ENCODE measurements at places on chromosomes 5 and 9. TPM values are rescaled to one million over a fixed set of nuclear protein-coding genes. Genes with fewer than 3 reads are reported as not detected.

DNA sequence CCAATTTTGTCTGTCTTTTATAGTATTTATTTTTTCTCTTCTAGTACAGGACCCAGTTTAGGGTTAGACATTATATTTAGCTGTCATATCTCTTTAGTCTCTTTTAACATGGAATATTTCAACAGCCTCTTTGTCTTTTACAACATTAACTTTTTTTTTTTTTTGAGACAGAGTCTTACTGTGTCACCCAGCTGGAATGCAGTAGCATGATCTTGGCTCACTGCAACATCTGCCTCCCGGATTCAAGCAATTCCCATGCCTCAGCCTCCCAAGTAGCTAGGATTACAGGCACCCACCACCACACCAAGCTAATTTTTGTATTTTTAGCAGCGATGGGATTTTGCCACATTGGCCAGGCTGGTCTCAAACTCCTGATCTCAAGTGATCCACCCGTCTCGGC is 90.1 kb downstream of the ADAMTS6 start:
- DNase-seq: no peak

GRCh38 chr5:75108931-75109596 is 56.7 kb upstream of the GCNT4 start:
- DNase-seq: no peak

DNA sequence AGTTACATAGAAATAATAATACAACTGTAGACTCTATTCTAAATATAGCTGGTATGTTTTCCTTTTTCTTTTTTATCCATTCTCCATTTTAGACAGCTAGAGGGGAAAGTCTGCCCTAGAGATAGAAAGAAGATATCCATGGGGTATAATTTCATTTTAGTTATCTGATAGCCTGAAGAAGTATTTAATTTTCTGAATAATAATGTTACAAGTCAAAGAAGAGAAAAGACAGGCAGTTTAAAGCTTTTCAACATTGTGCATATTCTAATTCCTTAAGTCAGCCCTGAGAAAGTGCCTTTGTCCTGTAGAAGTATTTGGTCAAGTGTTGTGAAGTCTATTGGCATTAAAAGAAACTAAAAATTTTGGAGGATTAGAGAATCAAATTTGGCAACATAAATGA is 2.5 kb upstream of the VCAN start:
- DNase-seq: no peak

- DNase-seq: no peak
Measured at GRCh38 chr9:2180154-2180553, 165.0 kb downstream of the SMARCA2 start.

DNA sequence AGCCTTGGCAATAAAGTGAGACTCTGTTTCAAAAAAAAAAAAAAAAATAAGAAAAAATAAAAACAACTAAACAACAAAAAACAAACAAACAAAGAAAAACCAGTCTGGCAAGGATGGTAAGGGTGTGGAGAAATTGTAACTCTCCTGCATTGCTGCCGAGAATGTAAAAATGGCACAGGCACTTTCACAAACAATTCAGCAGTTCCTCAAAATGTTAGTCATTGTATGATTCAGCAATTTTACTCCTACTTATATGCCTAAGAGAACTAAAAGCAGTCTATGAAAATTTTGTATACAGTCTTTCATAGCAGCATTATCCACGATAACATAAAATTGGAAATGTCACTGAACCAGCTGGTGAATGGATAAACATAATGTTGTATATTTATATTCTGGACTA is 280.4 kb downstream of the CDH9 start:
- no peak for DNase-seq

DNA sequence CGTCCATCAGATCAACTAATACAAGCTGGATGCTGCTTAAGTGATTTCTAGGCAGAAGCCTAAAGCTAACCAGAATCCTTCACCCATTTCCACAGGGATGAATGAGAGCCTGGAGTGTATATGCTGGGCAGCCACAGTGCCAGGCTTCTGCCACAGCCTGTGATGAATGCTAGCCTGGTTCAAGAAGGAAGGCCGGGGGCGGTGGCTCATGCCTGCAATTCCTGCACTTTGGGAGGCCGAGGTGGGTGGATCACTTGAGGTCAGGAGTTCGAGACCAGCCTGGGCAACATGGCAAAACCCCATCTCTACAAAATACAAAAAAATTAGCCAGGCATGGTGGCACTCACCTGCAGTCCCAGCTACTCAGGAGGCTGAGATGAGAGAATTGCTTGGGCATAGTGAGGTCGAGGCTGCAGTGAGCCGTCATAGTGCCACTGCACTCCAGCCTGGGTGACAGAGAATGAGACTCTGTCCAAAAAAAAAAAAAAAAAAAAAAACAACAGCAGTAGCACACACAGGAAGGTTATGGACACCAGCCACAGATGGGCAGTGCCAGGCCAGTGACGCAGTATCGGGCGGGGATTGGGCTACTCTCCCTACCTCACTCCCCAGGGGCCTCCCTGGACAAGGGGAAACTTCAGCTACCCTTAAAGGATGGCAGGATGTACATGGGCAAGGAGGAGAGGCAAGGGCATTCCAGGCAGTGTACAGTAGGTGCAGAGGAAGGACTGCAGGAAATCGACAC is 23.1 kb upstream of the HMCN2 start:
- DNase-seq: no peak

- DNase-seq: no peak
Measured at GRCh38 chr5:97165726-97166125, 17.3 kb downstream of the RIOK2 start.

DNA sequence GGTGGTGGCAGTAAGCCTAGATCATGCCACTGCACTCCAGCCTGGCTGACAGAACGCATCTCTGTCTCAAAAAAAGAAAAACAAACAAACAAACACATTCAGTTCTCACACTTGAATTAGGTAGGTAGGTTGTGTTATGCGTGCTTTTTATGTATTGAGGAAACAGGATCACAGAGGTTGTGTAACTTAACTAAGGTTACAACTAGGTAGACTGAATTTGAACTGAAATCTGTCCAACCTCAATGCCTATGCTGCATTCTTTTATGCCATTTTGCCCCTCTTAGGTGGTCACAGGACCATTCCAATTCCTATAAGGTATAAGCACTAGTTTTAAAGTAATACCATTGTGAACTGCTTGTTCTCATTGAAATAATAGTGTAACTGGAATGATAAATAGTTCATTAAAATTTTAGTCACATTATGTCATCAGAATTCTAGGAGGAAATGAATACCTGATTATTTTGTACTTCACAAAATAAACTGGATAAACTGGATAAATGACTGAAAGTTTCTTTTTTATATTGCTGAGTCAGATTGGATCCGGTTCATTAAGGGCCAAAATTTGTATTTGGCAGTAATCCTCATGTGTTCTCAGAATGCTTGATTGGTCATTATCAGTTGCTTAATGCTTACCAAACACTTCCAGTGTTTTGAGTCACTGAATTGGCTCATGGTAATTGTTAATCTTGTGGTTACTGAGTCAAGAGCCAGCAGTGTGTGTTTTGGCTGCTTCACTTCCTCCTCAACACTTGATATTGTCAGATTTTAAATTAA is 7.1 kb downstream of the UBAP1 start:
- DNase-seq: peak; percentile 21

DNA sequence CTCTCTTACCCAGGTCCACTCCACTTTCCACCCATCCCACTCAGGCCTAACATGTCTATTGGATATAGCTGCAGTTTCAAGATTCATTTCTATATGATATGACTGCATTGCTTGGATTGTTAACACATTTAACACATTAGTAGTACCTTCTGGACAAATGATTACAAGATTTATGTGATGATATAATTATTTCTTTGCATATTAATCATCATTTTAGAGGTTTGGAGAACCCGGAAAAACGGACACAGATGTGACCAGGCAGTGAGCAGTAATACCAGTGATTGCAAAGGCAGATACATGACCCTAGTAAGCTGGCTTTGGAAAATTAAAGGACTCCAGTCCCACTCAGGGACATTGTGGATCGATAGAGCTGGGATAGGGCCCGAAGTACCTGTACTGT is 103.8 kb downstream of the PRR16 start:
- no peak for DNase-seq

DNA sequence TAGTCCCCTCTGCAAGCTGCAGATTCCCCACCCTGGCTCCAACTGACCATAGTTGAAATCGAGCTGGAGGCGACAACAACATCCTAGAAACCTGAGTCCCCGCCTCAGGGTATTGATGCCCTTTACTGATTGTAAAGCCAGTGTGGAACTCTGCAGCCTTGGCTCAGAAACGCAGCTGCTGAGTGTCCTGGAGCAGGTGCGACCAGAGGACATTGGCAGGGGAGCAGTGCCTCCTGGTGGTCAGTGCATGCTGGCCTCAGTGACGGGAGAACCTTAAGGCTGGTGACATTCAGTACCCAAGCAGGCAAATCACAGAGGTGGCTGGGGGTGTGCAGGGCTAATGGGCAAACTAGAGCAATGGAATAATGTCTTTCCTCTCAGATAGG is 20.4 kb upstream of the ZNF354B start:
- DNase-seq: peak; percentile 23

DNA sequence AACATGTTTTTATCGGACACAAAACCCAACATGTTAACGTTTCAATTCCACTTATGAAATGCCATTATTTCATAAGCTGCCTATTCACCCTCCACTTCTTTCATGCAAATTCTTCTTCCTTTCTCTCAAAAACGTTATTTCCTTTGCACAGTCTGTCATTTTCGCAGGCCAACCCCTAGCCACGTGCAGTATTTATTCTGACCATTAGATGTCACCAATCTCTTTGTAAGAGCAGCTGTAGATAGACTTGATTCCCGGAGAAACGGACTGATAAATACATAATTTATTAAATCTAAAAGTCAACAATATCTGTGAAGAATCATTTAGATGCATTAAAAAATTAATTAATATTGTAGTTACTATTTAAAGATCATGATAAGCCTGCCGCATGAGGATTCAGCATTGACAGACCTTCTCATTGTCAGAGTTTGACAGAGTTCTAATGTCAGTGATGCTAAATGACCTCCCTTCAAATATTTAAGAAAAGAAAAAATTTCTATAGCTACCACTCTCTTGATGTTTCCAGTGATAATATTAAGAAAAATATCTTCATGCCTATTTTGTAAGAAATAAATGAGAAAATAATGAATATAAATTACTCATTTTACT is 933.6 kb downstream of the CDH12 start:
- DNase-seq: peak; percentile 80

GRCh38 chr9:125239631-125240597 is 1.2 kb downstream of the HSPA5 start:
- DNase-seq: no peak

DNA sequence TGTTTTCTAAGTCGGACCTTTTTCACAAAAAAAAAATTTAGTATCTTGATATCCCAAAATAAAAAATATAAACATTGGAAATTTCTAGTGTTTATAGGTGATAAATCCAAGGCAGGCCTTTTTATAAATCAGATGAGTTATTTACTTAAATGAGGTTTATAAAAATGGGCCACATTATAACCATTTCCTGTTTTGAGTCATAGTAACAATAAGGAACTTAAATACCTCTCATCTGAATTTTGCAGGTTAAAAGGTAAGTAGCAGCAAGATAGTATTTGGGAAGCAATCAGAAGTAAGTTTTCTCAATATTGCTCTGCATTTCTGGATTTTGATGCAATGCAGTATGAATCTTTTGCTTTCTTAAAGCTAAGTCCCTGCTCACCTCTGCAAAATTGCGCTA is 3.9 kb downstream of the SPTAN1 start:
- no peak for DNase-seq

DNA sequence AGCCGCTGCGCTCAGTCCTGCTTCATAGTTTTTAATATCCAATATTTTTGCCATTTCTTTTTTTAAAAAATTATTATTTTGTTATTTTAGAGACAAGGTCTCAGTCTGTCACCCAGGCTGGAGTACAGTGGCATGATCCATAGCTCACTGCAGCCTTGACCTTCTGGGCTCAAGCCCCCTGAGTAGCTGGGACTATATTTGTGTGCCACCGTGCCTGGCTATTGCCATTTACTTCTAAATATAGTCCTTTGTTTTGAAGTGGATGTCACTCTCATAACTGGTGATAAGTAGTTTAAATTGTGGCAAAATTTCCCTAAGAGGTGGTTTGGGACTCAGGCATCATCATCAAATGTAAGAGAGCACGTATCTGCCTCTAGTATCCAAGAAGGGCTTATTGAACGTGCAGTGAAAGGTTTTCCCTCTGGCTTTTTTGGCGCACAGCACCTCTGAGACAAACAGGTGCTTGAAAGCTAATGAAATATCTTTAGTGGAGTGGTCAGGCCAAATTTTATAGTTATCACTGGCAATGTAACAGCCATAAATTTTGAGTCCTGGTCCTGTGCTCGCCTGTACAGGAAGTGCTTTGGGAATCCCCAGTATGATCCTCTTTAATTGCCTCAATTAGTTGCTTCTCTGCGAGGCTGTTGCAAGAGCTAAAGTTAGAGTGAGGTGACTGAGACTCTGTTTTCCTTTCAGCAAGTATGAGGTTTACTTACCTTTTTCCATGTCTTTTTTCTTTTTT is 14.8 kb downstream of the STXBP1 start:
- no peak for DNase-seq

DNA sequence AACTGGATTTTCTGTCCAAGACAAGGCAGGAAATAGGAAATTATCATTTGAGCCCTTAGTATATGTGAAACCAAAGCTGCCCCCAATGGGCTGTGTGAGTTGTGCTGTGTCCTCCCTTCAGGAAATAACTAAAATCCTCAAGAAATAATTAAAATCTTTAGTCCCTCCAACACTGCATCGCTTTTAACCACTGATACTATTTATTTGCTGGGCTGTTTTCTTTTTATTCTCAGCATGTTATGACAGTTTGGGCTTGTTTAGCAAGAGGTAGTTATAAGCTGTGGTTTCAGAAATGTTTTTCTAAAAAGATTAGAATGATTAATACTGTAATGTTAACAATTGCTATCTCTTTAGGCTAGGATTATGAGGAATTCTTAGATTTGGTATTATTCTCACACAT is 187.0 kb upstream of the KCNN2 start:
- no peak for DNase-seq

DNA sequence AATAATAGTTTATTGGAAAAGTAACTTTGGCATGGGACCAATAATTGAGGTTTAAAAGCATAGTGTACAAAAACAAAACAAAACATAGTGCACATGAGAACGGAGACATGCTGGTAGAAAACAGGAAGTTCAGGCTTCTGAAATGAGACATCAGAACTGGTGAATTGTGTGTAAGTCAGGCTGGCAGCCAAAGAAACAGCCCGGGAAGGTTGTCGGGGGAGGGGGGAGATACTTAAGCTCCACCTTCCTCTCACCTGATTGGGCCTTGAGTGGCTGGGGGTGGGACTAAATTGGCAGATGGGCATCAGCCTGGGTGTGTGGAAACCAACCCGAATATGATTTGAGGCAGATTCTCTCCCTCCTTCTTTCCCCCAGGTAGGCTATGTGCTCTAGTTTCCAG is 256.3 kb downstream of the SMARCA2 start:
- DNase-seq: peak; percentile 16

- DNase-seq: no peak
Measured at GRCh38 chr5:178249191-178249989, 16.8 kb upstream of the PHYKPL start.

The PCDHA7 gene
- 1.4 TPM for total RNA-seq

The SPINK6 gene
- 0.61 TPM for total RNA-seq

The PIK3R1 gene
- 64.6 TPM for total RNA-seq

The PPWD1 gene
- 33.2 TPM for total RNA-seq

The ZNF883 gene
- total RNA-seq: 0.69 TPM

The SLC6A7 gene
- not detected for total RNA-seq

The TXNDC8 gene
- not detected for total RNA-seq

The PLPPR1 gene
- total RNA-seq: 0.16 TPM

The MLANA gene
- 3,120 TPM for total RNA-seq

The PCDHGC5 gene
- 0.19 TPM for total RNA-seq

The PKD2L2 gene
- total RNA-seq: 0.11 TPM
